HFFc6 (cell line): ENCODE measurements at places on chromosomes 1 and 21. TPM values are rescaled to one million over a fixed set of nuclear protein-coding genes. Genes with fewer than 3 reads are reported as not detected.

DNA sequence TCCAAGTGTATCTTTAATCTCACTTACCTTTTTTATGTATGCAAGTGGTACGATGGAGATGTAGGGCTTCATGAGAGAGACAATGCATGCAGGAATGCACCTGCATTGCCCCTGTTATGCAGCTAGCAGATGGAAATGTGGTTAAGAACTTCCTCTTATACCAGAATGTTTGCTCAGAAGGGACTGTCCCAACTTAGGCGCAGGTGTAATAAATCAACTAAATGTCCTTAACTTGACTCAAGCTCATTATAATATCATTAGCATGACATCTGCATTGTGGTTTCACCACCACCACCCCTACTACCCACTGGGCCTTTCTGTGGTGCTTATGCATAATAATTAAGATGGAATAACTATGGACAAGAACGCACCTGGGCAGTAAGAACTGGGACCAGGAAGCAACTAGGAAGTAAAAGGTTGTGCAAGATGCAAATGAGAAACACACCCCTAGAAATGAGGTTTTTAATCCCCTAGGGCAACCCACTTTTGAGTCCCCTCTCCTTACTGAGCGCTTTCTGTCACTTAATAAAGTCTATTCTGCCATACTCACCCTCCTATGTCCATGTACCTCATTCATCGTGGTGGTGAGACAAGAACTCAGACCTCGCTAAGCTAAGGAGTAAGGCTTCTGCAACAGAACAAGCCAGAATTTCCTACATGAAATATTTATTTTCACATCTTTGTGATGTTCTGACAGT is 1103.3 kb upstream of the B3GALT2 start:
- no peak for DNase-seq

- DNase-seq, result peak; percentile 47
These were observed 168.9 kb upstream of the HOOK1 start for GRCh38 chr1:59645893-59646292.

- DNase-seq, result no peak
These were observed 16.5 kb upstream of the OVAAL start for GRCh38 chr1:180542113-180542837.

The CCDC181 gene
- not detected in 3 replicates for total RNA-seq

DNA sequence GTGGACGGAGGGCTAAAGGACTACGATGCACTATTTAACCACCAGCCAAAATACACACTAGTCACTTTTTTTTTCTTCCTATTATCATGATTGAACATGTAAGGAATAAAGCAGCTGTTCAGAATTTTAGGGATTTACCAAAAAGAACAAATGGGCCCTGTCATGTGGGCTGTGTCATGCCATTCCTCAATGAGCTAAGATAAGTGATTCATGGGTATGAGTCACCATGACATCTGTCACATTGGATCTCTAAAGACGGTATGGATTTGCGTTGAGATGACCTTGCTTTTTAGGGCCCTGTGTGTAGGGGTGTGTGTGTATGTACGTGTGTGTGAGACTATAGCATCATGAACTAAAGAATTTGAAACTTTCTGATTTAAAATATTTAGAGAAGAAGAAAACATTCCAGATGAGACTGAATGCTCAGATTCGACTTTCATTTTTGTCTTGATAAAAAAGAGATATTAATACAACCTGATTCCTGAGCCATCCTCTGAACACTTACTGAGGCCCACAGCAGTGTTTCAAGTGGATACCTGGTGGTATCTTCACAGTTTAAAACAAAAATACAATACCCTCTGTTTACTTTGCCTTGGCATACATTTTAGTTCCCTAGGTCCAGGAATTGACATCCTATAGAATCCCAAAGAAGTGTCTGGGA is 246.1 kb upstream of the DUSP10 start:
- DNase-seq, result peak; percentile 59
